ENCODE measurements at places on chromosomes 13 and 19. TPM values are rescaled to one million over a fixed set of nuclear protein-coding genes. Genes with fewer than 3 reads are reported as not detected.

Gene EPSTI1
- 10.9 TPM for total RNA-seq

Gene KIRREL2
- total RNA-seq, result not detected

Gene EID2B
- total RNA-seq, result 3.0 TPM

Gene SYNE4
- not detected for total RNA-seq

DNA sequence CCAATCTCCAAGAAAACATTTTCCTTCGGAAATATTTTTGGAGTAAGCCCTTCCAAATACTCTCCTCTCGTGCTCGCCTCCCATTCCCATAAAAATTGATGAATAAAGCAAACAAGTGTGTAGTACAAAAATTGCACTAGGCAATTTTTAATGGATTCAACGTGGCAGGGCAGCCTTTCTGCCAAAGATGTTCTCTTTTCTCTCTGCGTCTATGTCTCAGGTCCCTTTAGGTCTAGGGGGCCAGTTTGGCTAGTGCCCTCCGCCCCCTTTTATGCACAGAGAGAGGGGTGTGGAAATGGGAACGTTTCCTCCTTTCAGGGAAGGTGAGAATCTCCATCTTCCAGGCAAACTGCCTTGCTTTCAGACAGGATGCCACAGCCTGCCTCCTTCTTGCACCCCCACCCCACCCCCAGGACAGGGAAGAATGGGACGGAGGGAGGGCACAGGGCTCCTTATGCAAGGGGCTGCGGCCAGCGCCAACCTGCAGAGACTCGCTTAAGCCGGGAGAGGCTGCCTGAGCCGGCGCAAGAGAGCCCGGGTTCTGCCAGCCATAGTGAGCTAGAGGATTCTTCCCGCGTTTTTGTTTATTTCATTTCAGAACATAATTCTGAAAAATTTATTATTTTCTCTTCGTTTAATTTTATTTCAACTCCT, 2.7 kb upstream of the ZIC2 start:
- DNase-seq, result no peak

DNA sequence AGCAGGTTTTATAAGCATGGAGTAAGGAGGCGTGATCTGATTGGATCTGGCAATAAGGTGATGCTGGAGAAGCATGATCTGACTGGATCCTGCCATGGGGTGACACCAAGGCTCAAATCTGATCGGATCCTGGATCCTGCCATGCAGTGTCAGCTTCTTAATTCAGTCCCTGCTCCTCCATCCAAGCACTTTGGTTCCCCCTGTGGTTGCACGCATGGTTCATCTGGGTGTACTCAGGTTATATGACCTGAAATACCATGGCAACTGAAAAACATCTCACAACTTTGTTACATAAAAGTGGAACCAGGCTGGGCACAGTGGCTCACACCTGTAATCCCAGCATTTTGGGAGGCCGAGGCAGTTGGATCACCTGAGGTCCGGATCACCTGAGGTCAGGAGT, 17.6 kb upstream of the KLK4 start:
- DNase-seq, result no peak

DNA sequence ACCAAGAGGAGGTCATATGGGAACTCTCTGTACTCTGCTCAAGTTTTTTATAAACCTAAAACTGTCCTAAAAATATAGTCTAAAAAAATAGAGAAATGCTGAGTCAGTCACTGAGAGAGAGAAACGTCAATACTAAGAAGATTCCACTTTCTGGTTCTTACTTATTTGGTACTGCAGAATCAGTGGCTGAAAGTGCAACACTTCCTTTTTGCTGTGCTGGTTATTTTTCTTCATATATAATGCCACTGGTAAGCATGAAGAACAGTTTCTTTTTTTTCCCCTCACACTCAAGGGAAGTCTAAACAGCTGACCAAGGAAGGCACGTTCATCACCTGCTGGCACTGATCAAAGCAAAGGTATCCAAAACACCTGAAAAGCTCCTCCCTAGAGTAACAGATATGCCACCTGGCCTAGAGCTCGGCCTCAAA, 44.3 kb upstream of the N4BP2L1 start:
- no peak for DNase-seq
